ENCODE measurements at places on chromosomes 2 and 18. TPM values are rescaled to one million over a fixed set of nuclear protein-coding genes. Genes with fewer than 3 reads are reported as not detected.

GRCh38 chr2:96146153-96146880 lies 1.1 kb upstream of the DUSP2 start:
- no peak for DNase-seq

GRCh38 chr2:119219873-119220272 lies 3.8 kb upstream of the STEAP3 start:
- DNase-seq: no peak

GRCh38 chr2:8551622-8552074 lies 130.2 kb upstream of the ID2 start:
- no peak for DNase-seq

Gene STAT4
- 0.89 TPM for total RNA-seq

Gene LBH
- total RNA-seq: 163 TPM

Measured in SJSA1 (cell line).